ENCODE measurements at places on chromosomes 16 and 17. TPM values are rescaled to one million over a fixed set of nuclear protein-coding genes. Genes with fewer than 3 reads are reported as not detected.
A peak's percentile ranks its signal among the peaks of the same experiment; 100 is the strongest.

- DNase-seq, result no peak
These were observed 923 bp downstream of the GDPD3 start for GRCh38 chr16:30112197-30113030.

DNA sequence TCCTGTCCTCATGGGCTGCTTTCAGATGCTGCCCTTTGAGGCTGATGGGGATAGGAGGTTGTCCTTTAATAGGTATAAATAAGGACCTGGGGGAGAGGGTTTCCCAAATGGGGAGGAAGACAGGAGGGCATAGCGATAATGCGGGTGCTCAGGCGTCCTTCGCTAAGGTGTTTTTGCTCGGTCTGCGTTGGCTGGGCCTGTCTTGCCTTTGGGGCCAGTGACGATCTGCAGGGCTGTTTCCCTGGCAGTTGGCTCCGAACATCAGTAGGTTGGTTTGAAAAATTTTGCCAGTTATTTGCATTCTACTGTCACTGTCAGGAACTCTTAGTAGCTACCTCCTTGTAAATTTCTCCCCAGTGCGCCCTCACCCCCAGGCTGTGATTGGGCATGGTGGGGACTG is 37.8 kb upstream of the CDC42EP4 start:
- DNase-seq, result no peak

- DNase-seq, result no peak
These were observed 2.5 kb downstream of the DUSP14 start for GRCh38 chr17:37492167-37492566.

Gene BTBD17
- 0.13 TPM for polyA plus RNA-seq

GRCh38 chr17:36945959-36946725 is 2.6 kb upstream of the AATF start:
- peak; percentile 13 for DNase-seq

DNA sequence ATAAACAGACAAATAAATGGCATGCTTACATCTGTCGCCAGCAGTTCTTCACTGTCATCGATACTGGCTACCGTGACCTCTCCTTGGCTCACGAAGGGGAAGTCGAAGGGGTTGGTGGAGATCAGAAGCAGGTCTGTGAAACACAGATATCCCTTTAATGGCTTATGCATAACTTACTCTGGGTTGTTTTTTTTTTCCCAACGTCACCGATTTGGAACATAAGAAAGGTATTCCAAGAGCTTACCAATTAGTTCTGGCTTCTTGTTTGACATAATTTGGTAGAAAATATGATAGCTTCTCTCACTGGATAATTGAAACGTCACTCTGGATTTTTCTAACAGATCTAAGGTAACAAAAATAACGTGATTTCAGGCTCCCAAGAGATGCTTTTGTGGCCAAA is 18.2 kb downstream of the MYH13 start:
- DNase-seq, result no peak

GRCh38 chr17:57890857-57891232 is 41.0 kb upstream of the MRPS23 start:
- DNase-seq, result no peak

- no peak for DNase-seq
These were observed 2.9 kb downstream of the UMOD start for GRCh38 chr16:20349615-20350014.

Gene MPP2
- polyA plus RNA-seq, result 6.4 TPM

DNA sequence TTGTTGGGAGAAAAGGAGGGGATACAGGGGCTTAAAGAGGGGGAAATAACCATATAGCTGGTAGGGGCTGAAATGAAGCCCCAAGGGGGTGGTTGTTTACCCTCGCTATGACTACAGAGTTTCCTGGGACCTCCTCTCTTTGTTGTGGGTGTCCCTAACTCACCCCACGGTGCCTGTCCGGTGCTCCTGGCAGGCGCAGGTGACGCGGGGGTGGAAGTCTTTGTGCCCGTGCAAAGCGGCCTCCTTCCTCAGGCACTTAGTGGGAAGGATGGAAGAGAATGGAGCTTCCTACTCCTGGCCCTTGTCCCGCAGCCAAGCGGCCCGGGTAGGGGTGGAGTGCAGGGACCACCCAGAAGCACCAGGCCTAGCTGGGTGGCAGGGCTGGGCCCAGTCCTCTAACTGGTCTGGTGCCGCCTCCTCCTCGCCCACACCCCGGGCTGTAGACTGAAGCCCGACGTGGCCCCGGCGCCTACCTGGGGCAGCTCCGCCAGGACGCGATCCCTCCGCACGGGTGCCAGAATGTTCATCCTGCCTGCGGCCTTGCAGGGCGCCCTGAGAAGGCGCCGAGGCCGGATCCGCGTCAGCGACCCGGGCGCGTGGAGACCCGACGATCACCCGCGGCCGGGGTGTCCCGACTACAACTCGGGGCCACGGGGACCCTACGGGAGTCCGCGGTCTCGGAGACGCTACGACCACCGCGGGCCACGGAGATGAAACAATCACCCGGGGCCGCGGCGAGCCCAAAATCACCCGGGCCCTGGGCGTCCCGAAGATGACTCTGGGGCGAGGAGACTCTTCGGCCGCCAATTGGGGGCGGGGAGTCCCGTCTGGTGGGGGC is 709 bp downstream of the RAB34 start:
- peak; percentile 27 for DNase-seq

- DNase-seq, result no peak
These were observed 255.5 kb downstream of the PARN start for GRCh38 chr16:14374451-14375131.

DNA sequence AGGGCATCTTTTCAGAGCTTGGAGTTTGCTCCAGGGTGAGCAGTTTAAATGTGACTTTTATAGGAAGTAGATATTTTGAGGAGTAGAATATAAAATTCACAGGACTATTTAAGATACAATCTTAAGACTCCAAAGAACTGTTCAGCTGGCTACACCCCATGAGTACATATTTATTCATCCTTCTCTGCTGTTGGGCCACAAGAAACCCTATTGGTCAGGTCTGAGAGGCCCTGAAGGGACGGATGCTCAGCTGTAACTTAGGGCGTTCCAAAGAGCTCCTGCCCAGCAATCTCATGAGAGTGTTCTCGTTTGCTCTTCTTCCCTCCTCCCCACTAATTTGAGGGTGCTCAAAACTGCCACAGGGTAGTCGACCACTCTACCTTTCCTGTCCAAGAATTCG is 7.3 kb downstream of the ST6GALNAC2 start:
- no peak for DNase-seq

- DNase-seq, result peak; percentile 89
These were observed 405 bp upstream of the CBLN1 start for GRCh38 chr16:49281843-49282642.

GRCh38 chr16:89363621-89364393 is 126.6 kb downstream of the ANKRD11 start:
- no peak for DNase-seq

DNA sequence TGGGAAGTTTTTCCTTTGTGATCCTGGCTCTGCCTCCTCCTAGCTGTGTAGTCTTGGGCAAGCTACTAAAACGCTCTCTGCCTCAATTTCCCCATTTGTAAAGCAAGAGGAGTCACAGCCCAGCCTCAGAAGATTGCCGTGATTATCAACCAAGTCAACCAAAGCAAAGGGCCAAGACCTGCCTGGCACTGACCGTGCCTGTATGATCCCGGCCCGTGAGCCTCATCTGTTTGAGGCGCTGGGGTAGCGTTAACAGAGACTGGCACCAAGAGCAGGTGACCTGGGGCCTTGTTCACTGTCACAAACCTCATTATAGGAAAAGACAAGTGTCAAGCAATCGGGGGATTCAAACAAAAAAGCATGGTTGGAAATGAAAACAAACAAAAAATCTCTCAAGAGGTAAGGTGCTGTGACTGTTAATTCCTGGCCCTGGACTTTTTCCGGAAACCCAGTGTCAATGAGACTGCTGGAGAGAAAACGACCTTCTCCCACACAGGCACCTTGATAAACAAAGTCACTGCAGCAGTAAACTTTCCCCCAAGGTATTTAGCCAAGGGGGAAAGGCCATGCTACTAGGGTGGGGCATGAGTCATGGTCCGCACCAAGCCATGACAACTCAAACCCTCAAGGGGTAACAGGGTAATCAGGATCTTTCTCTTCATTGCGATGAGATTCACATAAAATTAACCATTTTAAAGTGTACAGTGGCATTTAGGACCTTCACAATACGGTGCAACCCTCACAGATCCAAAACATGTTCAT is 5.4 kb downstream of the MEAK7 start:
- no peak for DNase-seq

GRCh38 chr17:55822028-55822427 is 71.2 kb downstream of the PCTP start:
- no peak for DNase-seq

Gene ARL5C
- polyA plus RNA-seq, result 0.22 TPM

DNA sequence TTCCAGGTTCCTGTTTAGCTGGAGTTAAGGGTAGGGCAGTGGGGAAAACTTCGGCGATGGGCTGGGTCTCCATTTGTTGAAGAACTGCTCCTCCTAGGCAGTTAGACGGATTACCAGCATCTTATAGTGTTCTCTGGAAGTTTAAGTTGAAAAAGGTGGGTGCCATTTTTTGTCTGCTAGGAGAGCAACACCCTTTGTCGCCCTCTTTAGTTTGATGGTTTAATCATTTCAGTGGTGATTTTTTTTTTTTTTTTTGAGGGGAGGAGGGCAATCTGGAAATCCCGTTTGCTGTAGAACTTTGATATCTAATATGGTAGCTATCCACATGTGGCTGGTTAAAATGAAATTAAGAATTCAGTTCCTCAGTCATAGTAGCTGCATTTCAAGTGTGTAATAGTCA is 4.1 kb downstream of the UBFD1 start:
- no peak for DNase-seq

Gene PRR35
- polyA plus RNA-seq, result 6.6 TPM

DNA sequence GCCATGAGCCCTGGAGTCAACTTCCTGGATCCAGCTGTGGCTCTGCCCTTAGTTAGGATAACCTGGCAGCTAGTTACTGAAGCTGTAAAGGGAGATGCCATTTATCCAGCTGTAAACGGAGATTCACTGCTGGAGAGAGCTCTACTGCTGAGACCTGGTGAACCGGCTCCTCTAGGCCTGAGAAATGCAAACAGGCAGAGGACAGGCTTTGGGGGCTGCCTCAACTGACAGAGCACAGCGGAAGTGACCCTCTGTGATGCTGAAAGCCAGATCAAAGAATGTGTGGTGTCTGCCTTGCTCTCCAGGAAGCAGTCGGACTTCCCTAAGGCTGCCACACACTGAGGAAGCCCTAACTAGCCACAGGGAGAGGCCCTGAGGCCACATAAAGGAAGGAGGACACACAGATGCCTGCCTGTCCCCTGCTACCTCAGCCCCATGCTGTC is 21.9 kb upstream of the GPRC5C start:
- DNase-seq, result no peak

Gene PCGF2
- 72.0 TPM for polyA plus RNA-seq

DNA sequence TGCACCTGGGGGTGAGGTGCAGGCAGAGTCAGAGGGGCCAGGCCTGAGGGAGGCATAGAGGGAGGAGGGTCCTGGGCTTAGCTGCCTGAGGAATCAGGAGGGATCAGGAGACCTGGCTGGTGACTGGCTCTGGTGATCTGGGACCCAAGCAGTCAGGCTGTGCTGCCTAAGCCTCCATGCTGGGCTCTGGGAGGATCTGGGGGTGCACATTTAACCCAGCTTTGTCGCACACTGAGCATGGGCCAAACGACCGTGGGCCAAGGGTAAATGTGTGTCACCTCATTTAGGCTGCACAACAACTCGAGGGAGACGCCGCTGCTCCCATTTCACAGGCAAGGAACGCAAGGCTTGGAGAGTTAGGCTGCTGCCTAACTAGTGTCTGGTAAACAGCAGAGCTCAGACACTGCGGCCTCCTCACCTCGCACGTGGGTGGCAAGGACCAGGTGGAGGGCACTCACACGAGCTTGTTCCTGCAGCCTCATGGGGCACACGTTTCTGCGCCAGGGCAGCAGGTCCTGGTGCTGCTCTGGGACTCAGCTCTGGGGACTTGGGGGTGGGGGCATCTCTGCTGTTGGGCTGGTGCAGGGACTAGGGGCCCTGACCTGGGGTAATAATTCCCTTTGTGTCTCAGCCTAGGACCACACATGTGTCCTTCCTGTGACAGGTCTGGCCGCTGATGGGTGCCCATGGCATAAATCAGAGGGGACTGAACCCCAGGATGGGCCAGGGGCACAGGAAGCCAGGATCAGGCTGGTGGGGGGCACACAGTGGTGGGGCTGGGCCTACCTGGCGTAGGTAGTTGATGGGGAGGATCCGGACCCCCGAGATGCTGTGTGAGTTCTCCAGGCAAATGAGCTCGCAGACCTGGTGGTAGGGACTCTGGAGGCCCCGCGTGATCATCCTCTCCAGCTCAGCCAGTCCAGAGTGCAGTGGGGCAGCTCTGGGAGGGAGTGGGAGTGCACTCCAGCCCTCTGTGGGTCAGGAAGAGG is 18.7 kb downstream of the TMEM235 start:
- DNase-seq, result no peak

- DNase-seq, result no peak
These were observed 119.5 kb upstream of the TNRC6C start for GRCh38 chr17:77838748-77839697.

- DNase-seq, result no peak
These were observed 194.1 kb upstream of the GSE1 start for GRCh38 chr16:85418978-85419491.

Gene MYL11
- polyA plus RNA-seq, result 0.63 TPM

GRCh38 chr16:1082952-1083675 is 10.6 kb downstream of the SSTR5 start:
- peak; percentile 68 for DNase-seq

DNA sequence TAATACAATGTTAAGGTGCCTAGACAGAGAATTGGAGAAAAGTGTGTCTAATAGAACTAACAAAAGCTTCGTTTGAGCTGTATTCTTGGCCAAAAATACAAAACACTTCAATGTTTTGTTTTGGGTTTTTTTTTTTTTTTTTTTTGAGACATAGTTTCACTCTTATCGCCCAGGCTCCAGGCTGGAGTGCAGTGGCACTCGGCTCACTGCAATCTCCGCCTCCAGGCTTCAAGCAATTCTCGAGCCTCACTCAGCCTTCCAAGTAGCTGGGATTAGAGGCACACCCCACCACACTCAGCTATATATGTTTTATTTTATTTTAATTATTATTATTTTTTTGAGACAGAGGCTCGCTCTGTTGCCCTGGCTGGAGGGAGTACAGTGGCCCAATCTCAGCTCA is 38.3 kb upstream of the CARMIL2 start:
- DNase-seq, result no peak

DNA sequence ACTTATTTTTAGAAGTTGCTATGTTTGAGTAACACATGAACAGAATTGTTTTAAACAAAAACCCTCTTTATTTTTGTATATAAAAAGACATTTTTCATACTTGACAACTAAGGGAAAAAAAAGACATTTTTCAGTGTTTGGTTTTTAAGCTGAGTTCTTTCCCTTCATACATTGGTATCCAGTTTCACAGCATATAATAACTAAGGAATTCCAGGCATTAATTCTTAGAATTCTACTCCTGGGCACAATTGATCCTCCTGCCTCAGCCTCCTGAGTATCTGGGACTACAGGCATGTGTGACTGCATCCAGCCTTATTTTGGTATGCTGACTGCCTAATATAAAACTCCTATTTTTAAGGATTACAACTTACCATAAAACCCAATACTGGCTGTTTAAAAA is 8.4 kb downstream of the FBXO47 start:
- no peak for DNase-seq

Gene IRX3
- polyA plus RNA-seq, result 20.1 TPM

DNA sequence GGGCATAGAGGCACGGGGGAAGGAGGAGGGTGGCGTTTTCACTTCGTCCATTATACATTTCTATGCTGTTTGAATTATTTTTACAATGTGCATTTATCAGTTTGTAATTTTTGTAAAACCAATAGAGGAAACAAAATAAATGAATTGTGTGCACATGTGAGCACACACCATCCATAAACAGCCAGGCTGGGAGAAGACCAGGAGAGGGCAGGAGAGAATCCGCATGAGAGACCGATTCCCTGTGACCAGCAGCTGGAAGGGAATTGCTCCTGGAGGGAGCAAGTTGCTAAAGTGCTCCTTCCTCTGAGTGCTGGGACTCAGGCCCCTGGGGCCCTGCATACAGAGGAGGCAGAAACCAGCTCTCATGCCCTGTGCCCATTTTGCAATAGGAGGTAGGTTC is 126.0 kb downstream of the ABCC12 start:
- DNase-seq, result no peak

Gene VASN
- polyA plus RNA-seq, result 30.1 TPM
